ENCODE measurements at places on chromosomes 5 and 9. TPM values are rescaled to one million over a fixed set of nuclear protein-coding genes. Genes with fewer than 3 reads are reported as not detected.

Gene APBA1
- 1.8 TPM for total RNA-seq

Gene SPINK13
- not detected for total RNA-seq

Gene FRMD3
- 0.36 TPM for total RNA-seq

Gene PARP8
- 22.1 TPM for total RNA-seq

All from osteoblast (primary cell).